ENCODE measurements at places on chromosomes 1 and 21.

GRCh38 chr1:178345238-178345637 lies 151.5 kb downstream of the CLEC20A start:
- DNase-seq: no peak

DNA sequence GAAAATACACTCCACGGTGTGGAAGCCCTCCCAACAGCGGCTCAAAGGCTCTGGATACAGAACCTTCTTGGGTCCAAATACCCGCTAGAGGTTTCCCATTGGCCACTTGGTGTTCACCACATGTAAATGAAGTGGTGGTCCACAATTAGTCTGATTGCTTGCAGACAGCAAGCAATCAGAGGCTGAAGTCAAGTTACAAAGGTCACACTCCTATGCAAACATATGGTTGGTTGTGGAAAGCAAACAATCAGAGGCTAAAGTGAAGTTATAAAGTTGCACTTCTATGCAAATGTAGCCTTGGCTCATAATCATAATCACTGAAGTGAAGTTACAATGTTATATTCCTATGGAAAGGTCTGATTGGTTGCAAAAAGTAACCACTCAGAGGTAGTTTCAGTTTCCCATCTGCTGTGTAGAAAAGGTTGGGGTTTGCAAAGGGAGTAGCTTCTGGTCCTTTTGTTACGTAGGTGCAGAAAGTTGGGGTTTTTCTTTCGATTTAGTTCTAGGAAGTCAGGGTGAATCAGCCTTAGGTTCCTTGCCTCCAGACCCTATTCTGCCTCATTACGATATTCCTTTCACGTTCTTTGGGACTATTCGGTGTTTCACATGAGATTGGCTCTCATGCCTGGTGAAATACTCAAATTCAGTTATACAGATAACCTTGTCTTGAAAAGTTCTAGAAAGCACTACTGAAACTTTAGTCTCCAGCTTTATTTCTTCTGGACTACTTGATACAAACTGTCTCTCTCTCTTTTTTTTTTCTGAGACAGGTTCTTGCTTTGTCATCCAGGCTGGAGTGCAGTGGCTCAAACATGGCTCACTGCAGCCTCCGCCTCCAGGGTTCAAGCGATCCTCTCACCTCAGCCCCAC lies 36.7 kb upstream of the MTF2 start:
- no peak for DNase-seq

DNA sequence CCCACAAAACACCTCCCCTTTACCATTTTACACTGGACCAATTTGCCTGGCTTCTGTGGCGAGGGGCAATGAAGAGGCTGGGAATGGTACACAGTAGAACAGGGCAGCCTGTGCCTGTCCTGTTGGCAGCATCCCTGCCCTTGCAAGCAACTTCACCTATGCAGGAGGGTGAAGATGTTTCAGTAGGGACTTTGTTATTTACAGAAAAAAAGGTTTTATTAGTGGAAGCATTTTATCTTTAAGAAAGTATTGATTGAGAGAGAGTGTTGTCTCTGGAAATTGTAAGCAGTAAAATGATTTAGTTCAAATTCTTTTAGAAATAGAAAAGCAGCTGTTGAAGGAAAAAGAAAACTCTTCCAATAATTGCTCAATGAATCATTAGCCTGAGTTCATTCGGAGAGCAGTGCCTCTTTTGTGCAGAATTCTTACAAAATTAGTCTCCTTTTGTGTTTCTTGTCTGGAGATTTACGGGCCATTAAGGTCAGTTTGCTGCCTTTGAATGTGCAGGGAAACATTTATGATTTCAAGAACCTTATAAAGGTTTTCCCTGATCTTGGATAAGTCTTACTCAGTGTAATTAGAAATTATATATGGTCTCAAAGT lies 49.1 kb downstream of the HHAT start:
- DNase-seq: no peak

GRCh38 chr1:28796352-28797211 lies 15.4 kb upstream of the OPRD1 start:
- DNase-seq: peak; percentile 44

DNA sequence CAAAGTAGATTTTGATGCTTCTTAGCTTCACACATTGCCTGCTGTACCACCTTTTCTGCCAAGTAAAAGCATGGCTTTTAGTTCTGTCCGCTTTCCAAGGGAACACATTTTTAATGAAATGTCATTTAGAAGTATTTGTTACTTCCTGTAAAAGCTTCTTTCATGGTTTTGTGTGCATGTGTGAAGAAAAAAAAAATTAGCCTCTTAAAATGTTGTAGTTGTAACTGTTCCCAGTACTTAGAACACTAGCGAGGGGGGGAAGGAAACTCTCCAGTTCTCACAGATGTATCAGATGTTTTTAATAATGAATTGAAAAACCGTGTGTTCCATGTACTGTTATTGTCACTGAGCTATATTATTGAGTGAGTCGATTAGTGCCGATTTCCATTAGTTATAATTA lies 568.3 kb upstream of the ADGRL2 start:
- peak; percentile 68 for DNase-seq

GRCh38 chr1:205800427-205800826 lies 12.6 kb downstream of the SLC41A1 start:
- no peak for DNase-seq

- no peak for DNase-seq
Measured at GRCh38 chr21:44050276-44050675, 38.2 kb downstream of the TRAPPC10 start.

DNA sequence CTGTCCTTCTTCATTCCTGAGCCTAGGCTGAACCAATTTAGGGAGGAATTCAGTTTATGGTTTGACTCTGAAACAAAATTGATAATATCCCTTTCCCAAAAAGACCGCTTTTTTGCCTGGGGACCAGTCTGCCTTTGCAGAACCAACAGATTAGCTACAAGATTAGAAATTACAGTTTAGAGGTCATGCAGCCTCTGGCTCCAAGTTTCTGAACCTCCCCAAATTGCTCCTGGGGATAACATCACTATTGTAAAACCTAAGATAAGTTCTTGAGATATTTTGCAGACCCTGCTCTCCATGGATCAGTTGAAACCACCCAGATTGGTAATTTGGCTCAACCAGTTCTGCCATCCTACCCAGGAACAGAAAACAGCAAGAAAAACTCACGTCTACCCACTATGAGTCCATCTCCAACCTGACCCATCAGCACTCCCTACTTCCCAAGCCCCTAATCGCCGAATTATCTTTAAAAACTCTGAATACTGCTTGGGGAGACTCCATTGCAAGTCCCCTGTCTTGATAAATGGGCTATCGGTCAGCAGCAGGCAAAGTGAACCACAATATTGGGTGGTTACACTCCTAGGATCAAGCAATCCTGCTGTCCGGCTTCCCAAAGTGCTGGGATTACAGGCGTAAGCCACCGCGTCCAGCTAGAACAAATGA lies 605 bp upstream of the RABGGTB start:
- DNase-seq: no peak

DNA sequence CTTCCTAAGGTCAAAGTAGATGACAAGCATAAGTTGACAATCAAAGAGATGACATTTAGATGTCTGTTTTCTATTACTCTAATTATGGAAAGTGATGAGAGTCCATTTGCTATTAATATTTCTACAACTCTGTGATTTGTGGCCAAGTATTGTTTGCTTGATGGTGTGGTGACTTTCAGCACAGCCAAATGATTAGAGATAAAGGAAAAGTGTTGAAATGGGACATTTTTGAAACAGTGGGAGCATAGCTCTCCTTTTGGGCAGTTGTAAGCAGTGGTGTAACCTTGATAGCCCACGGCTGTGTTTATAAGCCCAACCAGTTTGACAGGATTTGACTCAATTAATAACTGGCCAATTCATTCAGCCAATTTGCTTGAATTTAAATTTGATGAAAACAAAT lies 31.6 kb downstream of the ZC3H11B start:
- DNase-seq: no peak

DNA sequence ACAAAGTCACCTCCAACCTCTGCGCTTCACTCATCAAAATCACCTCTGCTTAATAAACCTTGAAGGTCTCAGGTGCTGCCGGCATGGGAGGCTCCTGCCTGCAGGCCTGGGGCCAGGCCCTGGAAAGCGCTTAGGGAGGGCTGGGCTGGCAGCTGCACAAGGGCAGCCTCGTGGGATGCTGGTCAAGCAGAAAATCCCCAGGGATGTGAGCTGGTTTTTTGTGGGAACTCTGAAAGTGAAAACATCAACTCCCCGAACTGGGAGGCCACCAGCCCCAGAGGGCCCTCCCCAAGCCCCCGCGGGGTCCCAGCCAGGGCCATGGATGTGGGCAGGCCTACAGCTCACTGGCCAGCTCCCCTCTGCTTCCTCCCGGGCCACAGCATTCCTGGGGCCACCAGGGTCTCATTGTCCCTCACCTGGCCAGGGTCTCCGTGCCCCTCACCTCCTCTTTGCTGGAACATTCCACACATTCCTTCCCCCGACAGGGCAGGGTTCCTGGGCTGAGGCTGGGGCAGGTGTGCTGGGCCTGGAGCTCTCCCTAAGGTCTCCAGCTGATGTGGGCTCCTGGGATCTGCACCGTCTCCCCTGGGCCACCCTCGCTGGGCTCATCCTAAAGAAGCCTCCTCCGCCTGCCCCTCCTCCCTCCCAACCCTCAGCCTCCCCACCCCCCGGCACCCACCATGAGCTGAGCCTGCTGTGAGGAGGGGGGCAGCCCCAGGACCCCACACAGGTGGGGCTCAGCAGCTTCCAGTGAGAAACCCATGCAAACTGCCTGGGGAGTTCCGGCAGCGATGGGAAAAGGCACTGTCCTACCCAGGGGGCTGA lies 36.0 kb upstream of the POFUT2 start:
- DNase-seq: peak; percentile 59

DNA sequence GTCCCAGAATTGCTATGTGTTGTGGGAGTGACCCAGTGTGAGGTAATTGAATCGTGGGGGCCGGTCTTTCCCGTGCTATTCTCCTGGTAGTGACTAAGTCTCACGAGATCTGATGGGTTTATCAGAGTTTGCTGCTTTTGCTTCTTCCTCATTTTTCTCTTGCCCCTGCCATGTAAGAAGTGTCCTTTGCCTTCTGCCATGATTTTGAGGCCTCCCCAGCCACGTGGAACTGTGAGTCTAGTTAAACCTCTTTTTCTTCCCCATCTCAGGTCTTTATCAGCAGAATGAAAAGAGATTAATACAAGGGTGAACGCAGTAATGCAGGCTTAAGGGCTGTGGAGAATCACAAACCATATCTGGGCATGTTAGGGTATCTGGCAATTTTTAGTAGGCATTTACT lies 624.0 kb downstream of the USP25 start:
- no peak for DNase-seq

- DNase-seq: peak; percentile 76
Measured at GRCh38 chr1:151340870-151341754, 5.9 kb downstream of the RFX5 start.

DNA sequence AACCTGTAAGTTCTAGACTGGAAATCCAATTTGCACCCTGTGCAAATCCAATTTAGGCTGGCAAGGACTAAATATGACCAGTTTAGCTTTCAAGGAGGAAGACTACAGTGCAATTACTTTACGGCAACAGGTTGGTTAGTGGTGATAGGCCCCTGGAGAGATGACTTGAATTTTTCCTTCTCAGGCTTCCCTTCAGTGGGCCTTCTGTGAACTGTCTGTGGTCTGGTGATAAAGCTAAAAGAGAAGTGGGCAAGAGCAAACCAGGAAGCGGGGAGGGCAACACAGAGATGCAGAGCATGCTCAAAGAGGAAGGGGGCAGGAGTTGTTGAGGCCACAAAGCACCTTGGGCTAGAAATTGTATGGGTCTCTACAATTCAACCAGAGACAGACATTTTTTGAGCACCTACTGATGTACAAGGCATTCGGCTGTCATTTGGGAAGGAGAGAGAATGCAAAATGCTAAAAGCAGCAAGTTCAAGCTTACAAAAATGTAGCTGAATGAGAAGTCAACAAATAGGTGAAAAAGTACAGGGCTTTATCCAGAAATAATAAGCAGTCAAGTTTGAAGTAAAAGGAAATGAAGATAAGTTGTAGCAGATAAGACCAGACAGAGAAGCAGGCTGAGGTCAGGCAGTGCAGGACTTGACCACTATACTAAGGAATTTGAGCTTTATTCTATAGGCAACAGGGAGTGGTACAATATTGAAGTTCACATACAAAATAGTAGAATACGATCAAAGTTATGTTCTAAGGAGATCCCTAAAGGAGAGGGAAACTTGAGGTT lies 23.9 kb downstream of the INPP5B start:
- DNase-seq: no peak

GRCh38 chr1:220877377-220878095 lies 1.7 kb upstream of the HLX start:
- DNase-seq: no peak

GRCh38 chr1:29711582-29712283 lies 475.4 kb downstream of the PTPRU start:
- DNase-seq: peak; percentile 78

DNA sequence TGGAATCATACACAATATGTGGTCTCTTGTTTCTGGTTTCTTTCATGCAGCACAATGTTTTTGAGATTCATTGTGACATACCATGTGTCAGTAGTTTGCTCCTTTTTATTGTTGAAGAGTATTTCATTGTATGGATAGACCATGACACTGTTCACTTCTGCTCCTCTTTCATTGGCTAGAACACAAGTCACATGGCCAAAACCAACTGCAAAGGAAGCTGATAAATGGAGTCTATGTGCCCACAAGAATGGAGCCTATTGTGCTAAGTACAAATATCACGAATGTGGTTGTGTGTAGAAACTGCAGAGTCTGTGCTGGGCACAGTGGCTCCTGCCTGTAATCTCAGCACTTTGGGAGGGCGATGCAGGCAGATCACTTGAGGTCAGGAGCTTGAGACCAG lies 28.6 kb upstream of the FNBP1L start:
- no peak for DNase-seq

GRCh38 chr1:68745011-68745410 lies 248.1 kb upstream of the DEPDC1 start:
- peak; percentile 21 for DNase-seq

- no peak for DNase-seq
Measured at GRCh38 chr1:41492341-41492848, 7.9 kb upstream of the EDN2 start.

DNA sequence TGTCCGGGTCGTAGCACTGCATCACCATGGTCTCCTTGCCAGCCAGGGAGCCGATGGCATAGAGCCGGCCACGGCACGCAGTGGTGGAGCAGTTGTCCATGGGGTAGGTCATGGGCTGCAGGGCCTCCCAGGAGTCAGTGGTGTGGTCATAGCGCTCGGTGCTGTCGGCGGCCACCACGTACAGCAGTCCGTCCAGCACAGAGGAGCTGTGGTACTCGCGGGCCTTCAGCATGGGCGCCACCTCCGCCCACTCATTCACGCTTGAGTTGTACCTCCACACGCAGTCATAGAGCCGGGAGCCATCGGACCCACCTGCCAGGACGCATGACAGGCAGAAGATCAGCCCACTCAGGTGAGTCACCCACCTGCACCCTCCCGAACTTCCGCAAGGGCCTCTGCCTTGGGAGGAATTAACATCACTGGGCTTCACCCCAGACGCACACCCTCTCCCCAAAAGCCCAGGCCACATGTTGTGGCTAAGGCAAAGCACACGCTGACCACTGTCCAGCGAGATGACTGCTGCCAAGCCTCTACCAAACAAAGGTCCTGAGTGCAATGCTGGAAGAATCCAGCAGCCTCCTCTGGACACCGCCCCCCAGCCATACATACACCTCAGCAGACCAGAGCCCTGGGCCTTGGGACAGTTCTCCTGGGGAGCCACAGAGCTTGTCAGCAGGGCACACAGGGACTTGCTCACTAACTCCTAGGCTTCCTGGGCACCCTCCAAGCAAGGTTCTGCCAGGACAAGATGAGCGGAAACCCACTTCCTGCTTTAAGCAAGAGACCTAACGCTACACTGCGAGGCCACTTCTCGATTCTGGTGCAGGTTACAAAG lies 3.3 kb downstream of the KLHL21 start:
- DNase-seq: no peak
